ENCODE measurements at places on chromosomes 4 and X. TPM values are rescaled to one million over a fixed set of nuclear protein-coding genes. Genes with fewer than 3 reads are reported as not detected.

Gene FATE1
- not detected for total RNA-seq

Gene MAPK10
- 4.6 TPM for total RNA-seq

Gene TAF7L
- not detected for total RNA-seq

Gene DCAF16
- total RNA-seq: 51.1 TPM

Gene KCND1
- total RNA-seq: 5.7 TPM

Gene WAS
- 0.61 TPM for total RNA-seq

Gene TEX13C
- total RNA-seq: 0.24 TPM

Gene MAGT1
- 42.8 TPM for total RNA-seq

Gene TLR10
- total RNA-seq: not detected

Gene TRIM2
- total RNA-seq: 29.0 TPM

Gene SMIM10L2A
- 18.3 TPM for total RNA-seq

Gene CCNA2
- total RNA-seq: 89.0 TPM

DNA sequence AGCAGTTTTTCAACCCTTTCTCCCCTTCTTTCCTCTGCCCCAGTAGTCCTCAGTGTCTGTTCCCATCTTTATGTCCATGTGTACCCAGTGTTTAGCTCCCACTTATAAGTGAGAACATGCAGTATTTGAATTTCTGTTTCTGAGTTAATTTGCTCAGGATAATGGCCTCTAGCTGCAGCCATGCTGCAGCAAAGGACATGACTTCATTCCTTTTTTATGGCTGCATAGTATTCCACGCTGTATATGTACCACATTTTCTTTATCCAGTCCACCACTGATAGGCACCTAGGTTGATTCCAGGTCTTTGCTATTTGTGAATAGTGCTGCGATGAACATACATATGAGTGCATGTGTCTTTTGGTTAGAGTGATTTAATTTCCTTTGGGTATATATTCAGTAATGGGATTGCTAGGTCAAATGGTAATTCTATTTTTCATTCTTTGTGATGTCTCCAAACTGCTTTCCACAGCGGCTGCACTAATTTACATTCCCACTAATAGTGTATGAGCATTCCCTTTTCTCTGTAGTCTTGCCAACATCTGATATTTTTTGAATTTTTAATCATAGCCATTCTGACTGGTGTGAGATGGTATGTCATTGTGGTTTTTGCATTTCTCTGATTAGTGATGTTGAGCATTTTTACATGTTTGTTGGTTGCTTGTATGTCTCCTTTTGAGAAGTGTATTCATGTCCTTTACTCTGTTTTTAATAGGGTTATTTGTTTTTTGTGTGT, 54.6 kb upstream of the ANK2 start:
- no peak for DNase-seq

GRCh38 chr4:76312457-76312856, 5.9 kb downstream of the STBD1 start:
- DNase-seq: no peak

GRCh38 chr4:12924253-12924652, 559.9 kb downstream of the RAB28 start:
- no peak for DNase-seq

GRCh38 chr4:42736527-42737195, 79.8 kb upstream of the ATP8A1 start:
- DNase-seq: no peak

DNA sequence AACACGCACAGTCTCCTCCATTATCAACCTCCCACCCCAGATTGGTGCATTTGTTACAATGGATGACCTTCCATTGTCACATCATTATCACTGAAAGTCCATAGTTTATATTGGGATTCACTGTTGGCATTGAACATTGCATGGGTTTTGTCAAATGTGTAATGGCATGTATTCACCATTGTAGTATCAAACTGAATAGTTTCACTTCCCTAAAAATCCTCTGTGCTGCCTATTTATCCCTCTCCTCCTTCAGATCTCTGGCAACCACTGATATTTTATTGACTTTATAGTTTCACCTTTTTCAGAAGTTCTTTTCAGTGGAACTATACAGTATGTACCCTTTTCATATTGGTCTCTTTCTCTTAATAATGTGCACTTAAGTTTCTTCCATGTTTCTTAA, 1565.4 kb downstream of the PCDH18 start:
- no peak for DNase-seq

GRCh38 chr4:87872028-87872427, 39.3 kb downstream of the MEPE start:
- DNase-seq: no peak

GRCh38 chr4:827209-828081, 1.5 kb upstream of the CPLX1 start:
- DNase-seq: peak; percentile 41

DNA sequence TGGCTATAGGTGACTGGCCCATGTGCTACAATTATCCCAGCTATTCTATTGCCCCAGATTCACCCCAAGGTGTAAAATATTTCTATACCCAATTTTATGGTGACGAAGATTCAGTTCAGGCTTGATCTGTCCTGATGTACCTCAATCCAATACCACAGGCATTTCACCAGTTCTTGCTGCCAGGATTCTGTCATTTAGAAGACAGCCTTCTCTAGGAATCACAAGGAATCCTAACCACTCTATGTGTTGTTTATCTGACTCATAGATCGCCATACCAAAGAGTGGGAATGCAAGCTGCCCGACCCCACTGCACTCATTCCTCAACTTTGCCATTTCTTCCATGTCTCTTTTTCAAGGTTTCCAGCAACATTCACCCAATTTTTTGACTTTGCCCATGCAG, 355.0 kb upstream of the EMCN start:
- DNase-seq: no peak

DNA sequence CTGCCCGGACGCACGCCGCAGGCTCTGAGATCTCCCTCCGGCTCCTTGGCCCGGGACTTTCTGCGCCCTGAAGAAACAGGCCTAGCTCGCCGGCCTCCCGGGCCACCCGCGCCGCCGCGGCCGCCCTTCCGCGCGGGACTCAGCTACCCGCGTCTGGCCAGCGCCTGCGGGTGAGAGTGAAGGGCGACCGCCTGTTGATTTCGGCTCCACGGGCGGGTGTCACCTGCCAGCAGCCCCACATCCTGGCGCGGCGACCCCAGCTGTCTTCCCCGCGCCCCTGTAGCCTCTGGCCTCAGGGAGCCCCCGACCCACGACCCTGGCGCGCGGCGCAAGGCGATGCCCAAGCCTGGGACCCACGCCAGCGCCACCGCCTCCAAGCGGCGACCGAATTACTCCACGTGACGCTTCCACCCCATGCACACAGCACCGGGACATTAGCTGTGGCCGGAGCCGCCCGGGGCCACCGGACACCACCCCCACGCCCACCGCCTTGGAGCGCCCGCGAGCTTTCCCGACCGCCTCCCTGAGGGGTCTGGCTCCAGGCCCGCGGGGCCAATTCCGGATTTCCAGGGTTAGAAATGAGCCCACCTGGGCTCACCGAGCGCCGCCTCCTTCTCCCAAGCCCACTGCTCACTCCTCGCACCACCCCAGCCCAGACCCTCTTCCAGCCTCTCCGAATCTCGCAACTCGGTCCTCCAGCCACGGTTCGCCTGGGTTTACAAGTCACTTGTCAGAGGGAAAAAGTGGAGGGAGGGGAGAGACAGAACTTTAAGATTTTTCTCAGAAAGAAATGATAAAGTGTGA, 10.2 kb downstream of the ARX start:
- no peak for DNase-seq

- no peak for DNase-seq
Observed at GRCh38 chr4:14066979-14067378, 439.5 kb upstream of the BOD1L1 start.

DNA sequence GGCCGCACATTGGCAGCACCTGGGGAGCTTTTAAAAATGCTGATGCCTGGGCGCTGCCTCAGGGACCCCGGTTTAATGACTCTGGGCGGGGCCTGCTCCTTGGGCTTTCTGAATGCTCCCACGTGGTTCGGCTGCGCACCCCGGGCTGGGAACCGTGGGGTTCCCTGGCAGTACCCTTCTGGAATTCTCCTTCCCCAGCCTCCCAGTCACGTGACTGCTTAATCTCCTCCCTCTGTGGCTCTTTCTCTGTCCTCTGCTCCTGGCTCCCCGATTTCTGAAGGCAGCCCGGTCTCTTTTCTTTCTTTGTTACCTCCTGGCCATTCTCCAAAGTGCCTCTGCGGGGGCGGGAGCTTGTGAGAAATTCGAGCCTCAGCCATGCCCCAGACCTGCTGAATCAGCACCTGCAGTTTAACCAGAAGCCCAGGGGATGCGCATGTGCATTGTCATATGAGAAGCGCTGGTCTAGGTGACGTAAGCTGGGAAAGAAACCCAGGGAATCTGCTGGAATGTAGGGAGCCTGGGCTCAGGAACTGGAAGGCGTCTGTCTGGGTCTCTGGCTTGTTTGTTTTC, 16.6 kb downstream of the CLCN4 start:
- peak; percentile 77 for DNase-seq

- DNase-seq: no peak
Observed at GRCh38 chrX:68185161-68185560, 248.1 kb downstream of the OPHN1 start.

- DNase-seq: peak; percentile 93
Observed at GRCh38 chr4:158209825-158210807, at the start of gene TMEM144. TMEM144 (plus strand) TSS chr4:158210486; CDS start chr4:158212668, 2,182 bp downstream.

- DNase-seq: no peak
Observed at GRCh38 chrX:70124678-70125077, 8.6 kb upstream of the IGBP1 start.

GRCh38 chr4:153418121-153418520, 48.0 kb upstream of the TMEM131L start:
- no peak for DNase-seq

DNA sequence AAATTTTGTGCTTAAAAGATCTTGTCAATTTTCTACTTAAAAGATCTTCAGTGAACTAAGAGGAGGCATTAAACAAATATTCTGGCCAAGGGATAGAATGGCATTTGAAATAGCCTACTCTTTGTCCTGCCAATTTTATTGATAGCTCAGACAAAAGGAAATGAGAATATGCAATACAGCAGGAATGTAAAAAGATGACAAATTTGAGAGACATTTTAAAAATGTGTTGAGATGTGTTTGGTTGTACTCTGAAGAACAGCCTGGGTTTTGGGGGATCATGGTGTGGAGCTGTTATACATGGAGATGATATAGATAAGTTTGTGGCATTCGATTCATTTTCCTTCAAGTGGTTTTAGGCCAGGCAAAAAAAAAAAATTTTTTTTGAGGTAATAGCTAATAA, 11.6 kb upstream of the MAD2L1 start:
- DNase-seq: no peak

GRCh38 chr4:24805566-24805965, 10.2 kb downstream of the SOD3 start:
- no peak for DNase-seq

GRCh38 chr4:146852360-146852759, 93.3 kb downstream of the TTC29 start:
- DNase-seq: no peak

- DNase-seq: no peak
Observed at GRCh38 chrX:10512741-10513140, 107.6 kb downstream of the MID1 start.

DNA sequence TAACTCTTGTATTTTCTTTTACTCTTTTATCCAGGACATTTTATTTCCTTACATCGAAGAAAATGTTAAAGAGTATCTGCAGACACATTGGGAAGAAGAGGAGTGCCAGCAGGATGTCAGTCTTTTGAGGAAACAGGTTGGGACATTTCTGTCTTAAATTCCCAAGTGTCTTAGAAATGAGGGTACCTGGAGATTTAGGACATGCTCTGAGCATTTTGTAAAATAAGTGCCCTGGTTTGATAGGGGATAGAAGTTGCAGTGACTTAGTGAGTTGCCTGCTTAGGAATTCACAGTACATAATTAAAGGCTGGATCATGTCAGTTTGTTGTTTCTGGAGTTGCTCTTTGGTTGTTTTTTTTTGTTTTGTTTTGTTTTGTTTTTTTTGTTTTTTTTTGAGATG, 17.5 kb downstream of the ENOPH1 start:
- no peak for DNase-seq

DNA sequence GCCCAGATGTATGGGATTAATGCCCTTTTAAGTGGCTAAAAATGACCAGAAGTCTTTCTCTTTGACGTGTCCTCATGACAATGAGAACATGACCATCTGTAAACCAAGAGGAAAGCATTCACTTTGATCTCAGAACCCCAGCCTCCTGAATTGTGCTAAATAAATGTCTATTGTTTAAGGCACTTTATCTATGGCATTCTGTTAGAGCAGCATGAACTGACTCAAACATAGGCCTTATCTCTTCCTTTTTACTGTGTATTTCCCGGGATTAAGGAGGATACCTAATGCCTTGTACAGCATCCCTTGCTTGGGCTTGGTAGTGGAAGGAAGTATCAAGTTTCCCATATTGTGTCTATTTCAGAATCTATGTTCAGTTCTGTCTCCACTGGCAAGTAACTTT, 47.2 kb upstream of the HS3ST1 start:
- DNase-seq: no peak

DNA sequence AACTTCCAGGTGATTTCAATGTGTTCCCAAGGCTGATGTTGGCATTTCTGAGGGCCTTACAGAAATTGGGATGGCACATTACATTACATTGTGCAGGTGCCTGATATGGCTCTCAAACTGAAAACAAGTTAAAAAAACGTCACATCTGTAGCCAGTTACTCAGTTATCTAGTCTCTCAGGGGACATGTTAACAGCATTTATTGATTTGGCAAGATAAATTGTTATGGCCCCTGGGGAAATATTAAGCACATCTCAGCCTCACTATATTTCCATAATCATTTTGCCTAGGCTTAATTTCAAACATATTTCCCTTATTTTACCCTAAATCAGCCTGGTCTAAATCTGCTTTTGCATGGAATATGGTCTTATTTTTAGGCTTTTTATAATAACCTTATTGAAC, 290.0 kb downstream of the IL15 start:
- no peak for DNase-seq

- no peak for DNase-seq
Observed at GRCh38 chrX:113962343-113962742, 621.5 kb upstream of the HTR2C start.

- DNase-seq: no peak
Observed at GRCh38 chr4:5470318-5471198, 237.8 kb downstream of the EVC2 start.

DNA sequence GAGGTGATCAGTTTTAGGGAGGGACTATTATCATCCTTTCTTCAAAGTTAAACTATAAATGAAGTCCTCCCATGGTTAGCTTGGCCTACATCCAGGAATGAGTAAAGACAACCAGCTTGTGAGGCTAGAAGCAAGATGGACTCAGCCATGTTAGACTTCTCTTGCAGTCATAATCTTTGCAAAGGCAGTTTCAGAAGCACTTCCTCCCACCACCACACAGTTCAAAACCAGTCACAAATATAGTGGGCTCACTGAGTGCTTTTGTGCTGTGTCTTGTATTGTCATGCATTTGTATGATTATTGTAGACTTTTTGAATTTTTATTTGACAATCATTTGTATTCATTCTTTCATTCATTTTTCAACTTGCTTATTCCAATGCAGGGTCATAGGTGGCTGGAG, 204.5 kb downstream of the ZNF674 start:
- no peak for DNase-seq

DNA sequence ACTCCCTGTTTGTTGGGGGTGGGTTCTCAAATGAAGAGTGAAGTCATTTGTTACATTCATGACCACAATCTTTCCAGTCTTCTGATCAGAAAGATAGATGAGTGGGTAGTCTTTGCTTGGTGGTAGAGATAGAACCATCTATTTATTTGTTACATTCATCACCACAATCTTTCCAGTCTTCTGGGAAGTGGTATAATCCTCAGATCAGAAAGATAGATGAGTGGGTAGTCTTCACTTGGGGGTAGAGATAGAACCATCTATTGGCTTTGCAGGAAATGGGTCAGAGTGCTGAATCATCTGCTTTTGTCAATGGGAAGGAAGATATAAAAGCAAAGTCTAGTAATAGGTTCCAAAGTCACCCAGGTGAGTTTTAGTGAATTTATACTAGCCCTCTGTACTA, 64.2 kb upstream of the EPGN start:
- DNase-seq: no peak

GRCh38 chr4:107572281-107572680, 147.8 kb downstream of the PAPSS1 start:
- no peak for DNase-seq
